ENCODE measurements at places on chromosomes 6 and 20.
A peak's percentile ranks its signal among the peaks of the same experiment; 100 is the strongest.

- DNase-seq, result peak; percentile 79
These were observed 961 bp downstream of the RRBP1 start for GRCh38 chr20:17680836-17681725.

DNA sequence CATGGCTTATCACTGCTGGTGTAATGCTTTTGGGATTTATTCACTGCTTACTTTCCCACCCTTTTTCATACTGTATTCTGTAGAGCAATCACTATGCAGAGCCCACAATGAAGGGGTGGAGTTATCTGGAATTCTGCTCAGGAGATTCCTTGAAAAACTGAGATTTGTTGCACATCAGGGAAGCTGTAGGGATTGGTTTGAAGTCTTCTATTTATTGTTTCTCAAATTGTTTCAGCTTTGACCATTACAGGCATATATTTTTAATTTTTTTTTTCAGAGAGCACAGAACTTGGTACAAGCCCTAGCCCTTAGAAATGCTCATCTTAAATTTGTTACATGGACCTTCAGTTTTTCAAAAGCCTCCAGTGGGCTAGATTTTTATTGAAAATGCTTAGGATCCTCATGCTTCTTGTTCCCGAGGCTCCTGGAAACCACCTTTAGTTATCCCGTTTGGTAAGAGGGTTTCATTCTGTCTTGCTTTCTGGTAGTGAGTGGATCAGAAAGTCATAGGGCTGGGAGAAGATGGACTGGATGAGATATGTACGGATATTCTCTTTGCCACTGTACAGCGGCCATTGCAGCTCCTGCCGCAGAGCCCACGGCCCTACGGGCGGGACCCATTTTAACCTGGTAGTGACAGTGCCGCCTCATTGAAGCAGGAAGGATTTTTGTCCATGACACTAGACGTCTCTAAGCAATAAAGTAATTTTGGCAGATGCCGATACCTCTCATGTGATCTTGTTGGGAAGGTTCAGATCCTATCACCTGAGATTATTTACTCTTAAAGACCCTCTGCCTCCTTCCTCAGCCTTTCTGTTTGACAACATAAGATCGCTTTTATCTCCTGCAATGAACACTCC lies 45.3 kb upstream of the ZNF184 start:
- DNase-seq, result peak; percentile 9

DNA sequence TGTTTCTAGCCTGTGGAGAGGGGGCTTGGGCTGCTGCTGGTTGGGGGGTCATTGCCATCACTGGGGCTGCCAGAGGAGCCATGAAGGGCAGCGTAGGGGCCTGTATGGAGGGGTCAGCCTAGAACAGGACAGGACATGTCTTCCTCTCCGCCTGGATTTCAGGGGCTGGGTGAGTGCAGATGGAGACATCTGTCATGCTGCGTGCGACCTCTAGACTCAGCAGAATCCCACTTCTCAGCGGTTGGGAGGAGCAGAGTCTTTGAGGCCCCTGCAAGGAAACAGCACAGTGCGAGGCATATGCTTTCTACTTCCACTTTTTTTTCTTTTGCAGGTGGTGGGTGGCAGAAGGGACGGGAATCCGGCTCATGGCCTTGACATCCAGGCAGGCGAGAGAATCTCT lies 67.9 kb downstream of the EZR start:
- DNase-seq, result no peak

GRCh38 chr20:38146628-38147027 lies 18.4 kb downstream of the TGM2 start:
- no peak for DNase-seq

- peak; percentile 82 for DNase-seq
These were observed 308.9 kb downstream of the ALDH8A1 start for GRCh38 chr6:134640975-134641429.

- DNase-seq, result no peak
These were observed 195.5 kb downstream of the DLL1 start for GRCh38 chr6:170095273-170095981.

DNA sequence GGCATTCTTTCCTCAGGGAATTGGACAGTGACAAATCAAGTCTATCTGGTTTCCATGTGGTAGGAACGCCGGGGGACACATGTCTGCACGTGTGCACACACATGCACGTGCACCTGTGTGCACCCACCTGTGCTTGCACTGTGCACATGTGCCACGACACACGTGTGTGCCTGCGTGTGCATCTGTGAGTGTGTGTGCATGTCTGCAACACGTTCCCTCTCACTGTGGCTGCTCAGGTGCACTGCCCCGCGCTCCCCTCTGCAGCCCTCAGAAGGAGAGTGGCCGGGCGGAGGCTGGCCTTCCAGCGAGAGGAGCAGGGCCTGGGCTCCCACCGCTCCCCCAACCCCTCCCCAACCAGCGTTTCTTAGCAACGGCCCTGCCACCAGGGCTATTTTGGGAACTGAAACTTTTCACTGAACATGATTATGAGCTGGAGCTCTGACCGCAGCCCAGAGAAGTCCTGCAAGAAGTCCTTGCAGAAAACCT lies 147.8 kb downstream of the PHACTR3 start:
- no peak for DNase-seq

DNA sequence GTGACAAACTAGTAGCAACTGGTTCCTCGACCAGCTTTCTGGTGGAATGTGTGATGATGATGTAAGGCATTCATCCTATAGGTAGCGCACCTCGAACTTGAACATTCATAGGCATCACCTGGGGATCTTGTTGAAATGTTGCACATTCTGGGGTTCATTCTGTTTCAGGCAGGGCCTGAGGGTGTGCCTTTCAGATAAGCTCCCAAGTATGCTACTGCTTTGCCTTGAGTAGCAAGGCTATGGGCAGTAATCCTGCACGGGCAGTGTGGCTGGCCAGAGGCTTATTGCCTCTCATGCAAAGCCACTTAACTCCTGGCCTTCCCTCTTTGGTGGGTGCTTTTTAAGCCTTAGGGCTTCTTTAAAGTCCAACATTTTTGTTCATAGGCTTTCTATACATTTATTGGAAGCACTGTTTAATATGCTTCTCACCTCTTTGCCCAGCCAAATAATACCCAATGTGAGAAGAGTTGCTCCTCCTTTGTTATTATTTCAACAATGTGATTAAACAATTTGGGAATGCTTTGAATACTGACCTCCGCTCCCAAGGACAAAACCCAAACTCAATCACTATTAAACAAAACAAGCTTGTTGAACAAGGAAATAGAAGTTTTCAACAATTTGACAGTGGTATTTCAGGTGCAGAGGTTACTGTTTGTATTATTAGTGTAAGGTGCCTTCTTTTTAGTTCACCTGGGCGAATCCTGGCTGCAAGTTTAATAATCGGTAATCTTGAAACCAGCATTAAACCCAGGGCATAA lies 57.5 kb downstream of the JARID2 start:
- DNase-seq, result no peak

DNA sequence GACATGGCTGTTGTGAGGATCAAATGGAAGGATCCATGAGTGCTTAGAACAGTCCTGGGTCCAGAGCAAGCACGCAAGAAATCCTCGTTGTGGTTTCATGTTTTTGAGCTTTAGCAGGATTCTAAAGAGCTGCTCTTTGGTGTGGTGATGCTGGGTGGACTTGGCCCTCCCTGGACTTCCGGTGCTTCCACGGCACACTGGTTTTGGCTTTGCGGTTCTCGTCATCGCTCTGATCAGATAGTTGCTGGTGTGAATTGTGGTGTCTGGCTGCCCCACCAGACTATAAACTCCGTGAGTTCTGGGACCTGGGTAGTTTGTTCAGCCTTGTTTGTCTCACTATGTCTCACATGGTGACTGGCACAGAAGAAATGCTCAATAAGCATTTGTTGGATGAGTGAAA lies 3.3 kb downstream of the HNF4A start:
- DNase-seq, result no peak

- no peak for DNase-seq
These were observed 34.2 kb downstream of the TUBB2B start for GRCh38 chr6:3193102-3193849.

- peak; percentile 71 for DNase-seq
These were observed 531.3 kb upstream of the JAG1 start for GRCh38 chr20:11204926-11205768.

- DNase-seq, result no peak
These were observed 137.2 kb downstream of the SYNE1 start for GRCh38 chr6:152499931-152500330.

DNA sequence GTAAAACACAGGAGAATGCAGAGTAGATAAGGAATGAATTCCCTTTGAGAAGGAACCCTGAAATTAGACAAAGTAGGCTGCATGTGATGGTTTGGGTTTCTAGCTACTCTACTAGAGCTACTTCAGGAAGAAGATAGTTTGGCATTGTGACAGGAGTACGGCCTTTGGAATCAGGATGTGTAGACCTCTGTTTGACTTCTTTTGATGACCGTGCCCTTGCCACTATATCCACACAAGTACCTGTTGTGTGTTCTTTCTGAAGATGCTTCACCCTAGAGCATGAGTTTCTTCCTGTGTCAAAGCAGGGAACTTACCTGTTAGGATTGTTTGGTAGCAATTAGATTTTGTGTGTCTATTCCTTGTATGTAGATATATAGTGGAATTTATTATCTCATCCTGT lies 41.7 kb downstream of the CD2AP start:
- DNase-seq, result no peak

- DNase-seq, result no peak
These were observed 239.5 kb upstream of the RAB32 start for GRCh38 chr6:146304181-146304580.

DNA sequence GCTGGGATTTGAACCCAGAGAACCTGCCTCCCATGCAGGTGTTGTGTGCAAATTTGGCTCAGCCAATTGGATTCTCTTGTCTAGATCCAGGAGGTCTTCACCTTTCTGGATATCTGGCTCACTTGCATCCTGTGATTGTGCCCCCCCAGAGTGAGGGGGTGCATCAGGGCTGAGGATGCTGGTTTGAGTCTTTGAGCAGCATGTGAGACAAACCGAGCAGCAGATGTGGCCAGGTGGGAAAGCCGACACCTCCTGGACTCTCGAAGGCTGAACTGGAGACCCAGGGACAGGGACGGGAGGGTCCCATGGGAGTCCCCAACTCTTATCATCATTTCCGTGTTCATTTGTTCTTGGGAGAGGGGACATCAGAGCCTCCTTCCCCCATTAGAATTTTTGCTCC lies 30.6 kb upstream of the SULF2 start:
- no peak for DNase-seq

GRCh38 chr20:19284400-19285178 lies 72.1 kb downstream of the SLC24A3 start:
- peak; percentile 15 for DNase-seq

- peak; percentile 89 for DNase-seq
These were observed 12.4 kb downstream of the FRS3 start for GRCh38 chr6:41767112-41767833.

DNA sequence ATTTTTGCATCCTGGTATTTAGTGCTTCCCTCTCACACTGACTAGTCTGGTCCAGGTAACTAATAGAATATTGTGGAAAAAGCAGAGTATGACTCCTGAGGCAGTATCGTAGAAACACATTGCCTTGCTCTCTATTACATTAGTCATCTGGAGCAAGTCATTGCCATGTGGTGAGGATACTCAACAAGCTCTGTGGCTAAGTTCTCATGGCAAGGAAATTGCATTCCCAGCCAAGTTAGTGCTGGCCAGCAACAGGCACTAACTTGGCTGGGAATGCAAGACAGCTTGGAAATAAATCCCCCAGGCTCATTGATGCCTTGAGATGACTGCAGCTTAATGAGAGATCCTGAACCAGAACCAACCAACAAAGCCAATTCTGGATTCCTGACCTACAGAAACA lies 39.7 kb upstream of the HTR1B start:
- DNase-seq, result no peak

DNA sequence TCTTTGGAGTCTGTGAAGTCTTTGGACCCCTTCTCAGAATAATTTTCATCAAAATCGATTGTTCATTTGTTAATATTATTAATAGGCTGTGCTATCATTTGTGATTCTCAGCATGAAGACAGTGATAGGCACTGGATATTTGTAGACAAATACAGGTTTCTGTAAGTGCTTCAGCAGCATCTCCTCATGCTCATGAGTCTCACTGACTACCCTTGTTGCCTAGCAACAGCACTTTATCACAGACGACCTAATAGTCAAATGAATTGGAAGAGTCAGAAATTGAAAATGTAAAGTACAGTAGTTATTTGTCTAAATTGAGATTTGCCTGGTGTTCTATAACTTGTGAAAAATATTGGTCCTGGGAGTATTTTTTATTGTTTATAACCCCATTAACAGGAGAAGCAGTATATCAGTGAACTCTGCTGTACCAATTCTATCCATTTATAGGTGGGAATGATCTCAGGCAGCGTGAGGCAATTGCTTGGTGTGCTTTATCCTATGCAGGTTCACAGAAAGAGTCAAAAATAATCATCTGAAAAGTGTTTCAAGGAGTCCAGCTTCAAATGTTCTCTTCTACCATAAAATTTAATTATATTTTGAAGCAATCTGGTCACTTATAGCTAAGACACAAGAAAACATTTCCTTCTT lies 684.6 kb downstream of the RFPL4B start:
- no peak for DNase-seq

- no peak for DNase-seq
These were observed 101.5 kb downstream of the LCA5 start for GRCh38 chr6:79435746-79436145.

GRCh38 chr20:33575282-33575681 lies 85.4 kb downstream of the CBFA2T2 start:
- DNase-seq, result no peak

DNA sequence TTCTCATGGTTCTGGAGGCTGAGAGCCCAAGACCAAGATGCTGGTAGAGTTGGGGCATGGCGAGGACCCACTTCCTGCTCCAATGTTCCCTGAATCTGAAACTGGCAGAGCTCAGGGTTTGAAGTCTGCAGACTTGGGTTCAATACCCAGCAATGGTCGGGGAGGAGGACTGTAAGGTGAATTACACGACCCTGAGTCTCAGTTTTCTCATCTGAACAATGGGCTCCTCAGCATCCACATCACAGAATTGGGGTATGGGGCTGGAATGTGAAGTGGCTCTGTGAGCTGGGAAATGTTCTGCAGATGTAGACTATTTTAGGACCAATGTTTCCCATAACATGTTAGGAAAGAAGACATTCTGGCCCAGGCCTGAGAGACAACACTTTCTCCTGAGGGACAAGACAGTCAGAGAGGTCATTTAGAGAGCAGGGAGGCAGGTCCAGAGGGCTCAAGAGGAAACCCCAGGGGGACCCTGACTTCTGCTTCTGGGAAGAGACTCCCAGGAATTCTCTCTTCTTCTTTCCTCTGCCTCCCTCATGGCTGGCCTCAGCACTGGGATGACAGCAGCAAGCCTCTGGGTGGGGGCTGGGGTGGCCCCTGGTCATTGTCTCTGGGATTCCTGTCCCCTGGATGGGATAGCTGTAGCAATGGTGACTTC lies 141.3 kb upstream of the PMEPA1 start:
- DNase-seq, result peak; percentile 39

DNA sequence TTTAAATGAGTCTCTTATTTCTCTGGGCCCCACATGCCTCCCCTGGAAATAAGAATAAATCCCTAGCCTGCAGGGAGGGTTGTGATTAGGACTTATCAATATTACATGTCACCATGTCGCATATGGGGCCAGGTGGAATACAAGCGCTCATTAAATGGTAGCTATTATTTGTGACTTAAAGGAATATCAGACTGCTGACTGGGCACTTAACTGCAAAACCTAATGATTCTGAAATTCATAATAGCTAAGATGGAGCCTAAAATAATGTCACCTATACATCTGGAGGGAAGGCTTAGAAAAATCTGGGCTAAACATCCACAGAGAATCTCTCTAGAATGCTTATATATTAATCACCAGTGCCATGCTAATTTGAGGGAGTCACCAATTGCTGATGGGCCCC lies 106.5 kb downstream of the LRFN2 start:
- no peak for DNase-seq

GRCh38 chr20:17725094-17725835 lies 25.5 kb downstream of the BANF2 start:
- DNase-seq, result no peak

- DNase-seq, result no peak
These were observed 763.5 kb upstream of the MANEA start for GRCh38 chr6:94813806-94814205.

All from SJCRH30 (cell line).